SK-N-SH (cell line): ENCODE measurements at places on chromosomes 6 and 20. TPM values are rescaled to one million over a fixed set of nuclear protein-coding genes. Genes with fewer than 3 reads are reported as not detected.
A peak's percentile ranks its signal among the peaks of the same experiment; 100 is the strongest.

GRCh38 chr6:14770040-14770439 is 475.8 kb upstream of the JARID2 start:
- DNase-seq: no peak

GRCh38 chr6:31076611-31077010 is 35.8 kb downstream of the C6orf15 start:
- no peak for DNase-seq

DNA sequence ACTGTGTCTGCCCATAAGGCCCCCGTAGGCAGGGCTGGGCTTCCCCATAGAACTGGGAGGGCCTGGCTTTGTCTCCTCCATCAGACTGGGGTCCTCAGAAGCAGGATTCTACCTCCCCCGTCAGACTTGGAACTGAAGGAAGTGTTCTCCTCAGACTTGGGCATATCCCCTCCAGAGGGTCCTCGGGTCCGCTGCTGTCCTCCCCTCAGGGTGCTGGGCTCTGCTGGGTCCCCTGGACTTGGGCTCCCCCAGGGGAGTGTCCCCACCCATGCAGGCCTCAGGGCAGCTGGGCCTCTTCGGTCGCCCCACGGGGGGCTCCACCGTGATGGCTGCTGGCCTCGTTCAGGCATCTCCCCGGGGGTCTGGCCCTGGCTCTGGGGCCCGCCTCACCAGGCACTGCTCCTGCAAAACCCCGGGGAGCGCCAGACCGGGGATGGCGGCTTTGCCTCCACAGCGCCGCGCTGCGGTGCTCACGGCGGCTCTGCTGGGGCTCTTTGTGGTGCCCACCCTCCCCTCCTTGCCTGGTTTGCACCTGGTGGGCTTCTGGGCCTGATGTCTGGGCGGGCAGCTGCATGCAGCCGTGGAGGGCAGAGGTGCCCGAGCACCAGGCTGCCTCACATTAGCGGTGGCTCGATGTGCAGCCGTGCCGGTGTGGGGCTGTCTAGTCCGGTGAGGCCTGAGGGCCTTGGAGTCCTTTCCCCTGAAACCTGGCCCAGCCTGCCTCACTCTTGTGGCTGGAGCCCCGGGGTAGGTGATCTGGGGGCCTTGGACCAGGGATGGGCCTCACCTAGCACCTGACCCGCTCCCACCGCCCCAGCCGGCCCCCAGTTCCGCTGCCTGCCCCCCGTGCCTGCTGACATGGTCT is 13.9 kb downstream of the COL20A1 start:
- DNase-seq: no peak

DNA sequence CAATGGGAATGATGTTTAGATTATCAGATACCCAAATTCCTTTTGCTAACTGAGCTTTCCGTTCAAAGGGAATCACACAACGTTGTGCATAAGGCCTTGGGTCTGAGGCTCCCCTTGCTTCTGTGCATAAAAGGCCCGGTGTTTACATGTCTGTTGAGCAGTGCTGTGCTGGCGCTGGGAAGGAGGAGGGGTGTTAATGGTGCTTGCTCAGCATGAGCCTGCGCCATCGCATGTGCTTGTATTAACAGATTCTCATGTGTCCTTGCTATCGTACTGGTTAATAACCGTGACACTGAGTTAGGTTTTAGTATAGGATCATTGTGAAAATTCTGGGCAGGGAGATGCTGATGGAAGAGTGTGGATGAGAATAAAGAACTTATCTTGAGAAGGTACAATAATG is 62.3 kb upstream of the TRAF3IP2 start:
- DNase-seq: peak; percentile 33

DNA sequence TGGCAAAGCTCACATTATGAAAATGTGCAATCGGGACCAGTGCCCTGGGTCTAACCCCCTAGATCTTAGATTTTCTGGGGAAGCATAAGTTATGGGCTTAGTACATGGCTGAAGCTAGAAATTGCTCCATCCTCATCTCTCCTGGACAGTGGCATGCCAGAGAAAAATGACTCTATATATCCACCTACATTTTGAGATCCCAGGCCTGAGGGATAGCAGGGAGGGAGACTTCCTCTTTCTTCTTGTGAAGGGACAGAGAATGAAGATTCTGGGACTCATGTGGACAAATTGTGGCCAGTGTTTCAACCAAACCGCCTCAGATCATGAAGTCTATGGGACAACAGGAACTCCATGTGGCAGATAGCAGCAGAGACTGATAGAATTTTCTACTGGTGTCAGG is 35.4 kb downstream of the GSTA2 start:
- no peak for DNase-seq

DNA sequence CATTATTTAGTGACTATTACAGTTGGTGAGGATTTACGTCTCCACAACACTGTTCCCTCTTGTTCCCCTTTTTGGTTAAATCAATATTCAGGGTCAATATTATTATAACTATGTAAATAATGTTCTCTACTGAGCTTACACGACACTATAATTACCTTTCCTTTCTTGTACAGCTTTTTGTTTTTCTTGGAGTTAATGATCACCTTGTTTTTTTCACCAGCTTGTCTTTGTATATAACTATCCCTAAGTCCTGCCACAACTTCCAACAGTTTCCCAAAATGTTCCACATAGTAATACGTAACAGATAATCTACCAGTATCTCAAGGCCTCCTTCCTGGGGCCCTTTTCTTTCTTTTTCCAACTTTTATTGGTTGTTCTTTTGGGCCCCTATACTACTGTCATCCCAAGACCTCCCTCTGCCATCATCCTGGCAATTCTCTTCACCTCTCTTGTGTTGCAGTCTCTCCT is 142.0 kb upstream of the SOX4 start:
- no peak for DNase-seq

DNA sequence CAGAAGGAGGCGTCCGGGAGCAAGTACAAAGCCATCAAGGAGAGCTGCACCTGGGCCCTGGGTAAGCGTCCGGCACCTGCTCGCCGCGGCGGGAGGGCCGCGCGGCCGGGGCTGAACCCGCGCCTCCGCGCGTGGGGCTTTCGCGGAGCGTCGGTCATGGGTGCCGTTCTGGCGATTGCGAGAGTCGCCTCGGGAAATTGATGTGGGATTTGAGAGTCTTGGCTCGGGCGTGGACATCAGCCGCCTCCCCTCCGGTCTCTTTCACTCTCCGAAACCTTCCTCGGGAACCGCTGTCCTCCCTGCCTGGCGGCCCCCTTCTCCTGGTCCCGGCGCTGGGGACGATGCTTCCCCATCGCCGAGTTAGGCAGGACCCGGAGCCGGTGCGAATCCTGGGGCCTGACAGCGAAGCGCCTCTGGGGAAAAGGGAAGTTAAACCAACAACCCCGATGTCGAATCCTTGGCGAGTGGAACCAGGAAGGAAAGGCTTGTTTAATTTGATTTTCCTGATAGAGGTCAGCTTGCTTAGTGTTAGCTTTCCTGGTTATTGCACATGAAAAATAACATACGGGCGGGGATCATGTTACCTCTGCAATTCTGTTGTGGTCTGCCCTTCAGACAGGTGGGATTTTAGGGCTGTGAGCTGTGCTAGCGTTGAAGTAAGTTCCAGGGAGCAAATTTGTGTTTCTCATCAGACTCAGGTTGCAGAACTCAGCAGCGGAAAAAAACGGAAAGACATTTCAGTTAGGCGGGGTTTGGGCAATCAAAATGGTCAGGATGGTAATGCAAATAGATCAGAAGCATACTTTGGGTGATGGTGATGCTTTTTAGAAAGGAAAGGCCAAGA is 594 bp downstream of the ARFGEF3 start:
- peak; percentile 15 for DNase-seq

GRCh38 chr6:122648726-122649125 is 38.5 kb downstream of the PKIB start:
- DNase-seq: no peak

DNA sequence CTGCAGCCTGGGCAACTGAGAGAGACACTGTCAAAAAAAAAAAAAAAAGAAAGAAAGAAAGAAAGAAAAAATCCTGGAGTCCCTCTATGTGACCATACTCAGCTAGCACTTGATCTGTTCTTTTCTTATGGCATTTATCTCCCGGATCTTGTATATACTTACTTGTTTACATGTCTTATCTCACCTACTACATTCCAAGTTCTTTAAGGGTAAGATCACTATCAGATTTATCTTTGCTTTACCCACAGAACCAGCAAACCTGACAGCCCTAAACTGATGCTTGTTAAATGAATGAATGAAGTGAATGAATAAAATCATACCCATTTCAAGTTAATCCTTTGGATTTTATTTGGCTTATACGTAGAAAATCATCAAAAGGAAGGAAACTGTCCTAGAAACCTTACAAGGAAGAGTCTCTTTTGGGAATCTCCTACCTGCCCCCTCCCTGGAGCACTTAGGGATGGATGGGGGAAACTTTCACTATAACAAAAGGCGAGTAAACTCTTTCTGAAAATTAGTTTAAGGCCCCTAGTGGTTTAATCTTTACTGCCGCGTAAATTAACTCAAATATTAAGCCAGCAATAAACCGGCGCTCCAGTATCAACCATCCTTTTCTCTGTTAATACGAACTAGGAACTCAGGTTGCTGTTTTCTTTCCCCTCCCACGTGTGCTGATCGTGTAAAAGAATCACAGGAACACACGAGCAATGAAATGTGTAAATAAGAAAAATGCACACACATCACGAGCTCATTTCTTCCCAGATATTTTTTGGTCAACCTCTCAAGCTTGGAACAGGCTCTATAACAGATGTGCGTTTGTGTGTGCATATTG is 1.3 kb upstream of the UTRN start:
- DNase-seq: no peak

Gene HMGCLL1
- 0.05 TPM in 1 of 2 replicates, not detected in the other for polyA plus RNA-seq

Gene STX16
- 63.8 and 90.9 TPM in 2 replicates for polyA plus RNA-seq

DNA sequence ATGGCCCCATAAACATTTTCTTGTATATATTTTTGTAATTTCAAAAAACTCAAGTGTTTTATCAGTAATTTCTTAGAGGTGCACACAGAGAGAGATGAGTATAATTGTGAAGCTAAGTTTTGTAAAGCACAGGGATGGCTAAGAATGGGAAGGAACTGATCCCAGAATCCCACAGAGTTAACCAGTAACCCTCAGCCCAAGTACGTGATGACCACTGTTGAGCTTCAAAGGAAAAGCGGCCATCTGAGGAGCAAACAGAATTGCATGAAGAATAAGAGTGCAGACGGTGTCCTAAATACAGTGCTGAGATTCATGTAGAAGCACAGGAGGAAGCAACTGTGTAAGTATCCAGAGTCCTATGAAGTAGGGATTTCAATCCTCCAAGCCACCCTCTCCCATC is 28.1 kb upstream of the HLA-C start:
- DNase-seq: no peak

Gene FRS3
- polyA plus RNA-seq: 7.5 and 8.6 TPM in 2 replicates

Gene PPP1R3D
- 0.87 and 0.91 TPM in 2 replicates for polyA plus RNA-seq

GRCh38 chr6:170201361-170201760 is 89.5 kb downstream of the DLL1 start:
- DNase-seq: no peak

DNA sequence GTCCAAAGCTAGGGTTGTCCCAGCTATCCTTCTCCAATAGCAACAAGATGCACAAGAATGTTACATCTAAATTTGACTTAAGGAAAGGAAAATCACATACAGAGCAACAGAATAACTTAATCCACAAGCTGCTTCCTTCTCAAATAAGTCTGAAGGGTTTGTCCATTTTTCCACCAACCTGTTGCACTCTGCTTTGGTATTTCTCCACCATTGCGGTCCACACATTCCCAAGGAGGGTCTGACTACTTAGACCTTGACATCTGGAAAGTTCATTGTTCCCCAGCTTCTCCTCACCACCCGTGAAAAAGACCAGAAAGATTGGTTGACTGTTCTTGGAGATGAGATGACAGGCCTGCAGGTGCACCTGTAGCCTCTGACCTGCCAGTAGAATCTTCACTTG is 72.5 kb downstream of the PDSS2 start:
- no peak for DNase-seq

DNA sequence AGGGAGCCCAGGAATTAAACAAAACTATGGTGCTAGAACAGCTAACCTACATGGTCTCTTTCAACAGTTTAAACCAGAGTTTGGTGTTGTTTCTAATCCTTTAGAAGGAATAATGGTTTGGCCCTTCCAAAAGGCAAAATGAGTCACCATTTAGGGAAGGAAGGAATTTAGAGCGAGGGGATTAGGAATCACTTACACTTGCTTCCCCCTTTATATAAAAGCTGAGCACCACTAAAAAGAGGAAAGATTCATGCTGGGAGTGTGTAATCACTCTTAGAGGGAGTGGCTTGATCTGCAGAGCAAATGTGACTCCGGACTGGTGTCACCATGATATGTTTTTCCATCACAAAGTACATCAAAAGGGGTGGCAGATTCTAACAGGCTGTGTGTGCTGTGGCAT is 63.6 kb downstream of the F13A1 start:
- no peak for DNase-seq

Gene ATP9A
- polyA plus RNA-seq: 11.0 and 12.7 TPM in 2 replicates

DNA sequence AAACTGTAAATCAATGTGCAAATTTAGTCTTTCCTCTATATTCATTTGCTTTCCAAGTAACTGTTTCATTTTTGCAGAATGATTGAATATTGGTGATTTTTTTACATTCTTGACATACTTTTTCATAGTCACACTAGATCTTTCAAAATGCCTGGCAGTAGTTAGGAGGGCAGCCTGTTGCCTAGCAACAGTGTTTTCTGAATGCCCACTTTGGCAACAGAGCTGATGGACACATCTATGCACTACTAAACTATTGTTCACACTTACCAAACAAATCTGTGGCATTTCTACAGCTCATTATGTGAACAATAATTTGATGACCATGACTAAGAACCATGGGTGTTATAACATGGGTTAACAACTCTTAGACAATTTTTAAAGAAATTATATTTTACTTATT is 438.0 kb upstream of the IMPG1 start:
- no peak for DNase-seq

DNA sequence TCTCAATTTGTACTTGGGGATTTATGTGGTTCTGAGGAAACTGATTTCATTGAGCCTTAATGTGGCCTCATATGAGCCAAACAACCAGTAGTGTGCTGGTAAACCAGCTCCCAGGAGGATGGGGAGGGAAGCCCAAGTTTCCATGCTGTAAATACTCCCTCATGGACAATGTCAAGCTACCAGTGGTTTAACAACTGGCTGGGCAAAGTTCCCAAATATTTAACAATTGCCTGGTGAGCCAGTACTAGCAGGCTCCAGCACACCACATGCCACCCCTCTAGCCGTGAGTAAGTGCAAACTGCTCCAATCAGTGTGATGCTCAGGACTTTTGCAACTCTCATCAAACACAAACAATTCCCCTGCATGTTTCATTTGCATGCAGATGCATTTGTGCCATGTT is 19.2 kb upstream of the CDKN1A start:
- DNase-seq: no peak

- no peak for DNase-seq
Observed at GRCh38 chr6:26284537-26285142, 80.4 kb upstream of the BTN3A2 start.
